ENCODE measurements at places on chromosomes 4 and X.

- ATAC-seq, result no peak
Observed at GRCh38 chr4:137955595-137955994, 286.6 kb downstream of the SLC7A11 start.

GRCh38 chr4:86380181-86380724, 20.4 kb upstream of the MAPK10 start:
- ATAC-seq, result no peak

GRCh38 chr4:85823295-85823694, 348.3 kb downstream of the ARHGAP24 start:
- no peak for ATAC-seq

DNA sequence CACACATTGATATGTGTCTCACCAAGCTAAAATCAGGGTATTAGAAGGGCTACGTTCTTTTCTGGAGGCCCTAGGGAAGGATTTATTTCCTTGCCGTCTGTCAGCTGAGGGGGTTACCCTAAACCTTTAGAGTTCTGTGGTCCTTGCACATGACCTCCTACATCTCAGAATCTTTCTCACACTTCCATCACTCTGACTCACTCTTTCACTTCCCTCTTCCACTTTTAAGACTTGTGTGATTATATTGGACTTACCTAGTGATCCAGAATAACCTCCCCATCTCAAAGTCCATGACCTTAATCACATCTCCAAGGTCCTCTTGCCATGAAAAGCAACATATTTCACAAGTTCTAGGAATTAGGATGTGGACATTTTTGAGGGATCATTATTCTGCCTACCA, 53.6 kb upstream of the FUNDC1 start:
- ATAC-seq, result no peak

DNA sequence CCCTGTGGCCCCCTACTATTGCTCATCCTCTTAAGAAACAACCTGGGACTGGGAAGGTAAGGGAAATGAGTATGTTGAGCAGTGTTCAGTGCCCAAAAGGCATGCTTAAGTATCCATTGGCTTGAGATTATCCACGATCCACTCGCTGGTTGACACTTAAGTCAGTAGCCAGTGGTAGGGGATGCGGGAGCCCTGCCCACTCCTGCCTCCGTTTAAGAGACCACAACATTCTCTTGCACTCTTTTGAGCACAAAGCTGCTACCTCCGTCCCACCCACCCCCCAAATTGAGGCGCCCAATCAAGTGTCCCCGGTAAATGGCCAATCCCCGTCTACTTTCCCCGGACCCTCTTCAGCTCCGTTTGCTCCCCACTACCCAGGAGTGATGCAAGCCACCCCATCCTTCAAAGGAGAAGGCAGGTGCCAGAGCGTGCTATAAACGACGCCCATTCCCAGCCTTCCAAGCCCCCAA, 25.0 kb downstream of the UTP14A start:
- ATAC-seq, result no peak

GRCh38 chr4:141771889-141772830, 135.8 kb downstream of the IL15 start:
- no peak for ATAC-seq

GRCh38 chr4:113678641-113679040, 82.9 kb downstream of the CAMK2D start:
- ATAC-seq, result no peak

- no peak for ATAC-seq
Observed at GRCh38 chr4:27638163-27638915, 777.7 kb downstream of the STIM2 start.

DNA sequence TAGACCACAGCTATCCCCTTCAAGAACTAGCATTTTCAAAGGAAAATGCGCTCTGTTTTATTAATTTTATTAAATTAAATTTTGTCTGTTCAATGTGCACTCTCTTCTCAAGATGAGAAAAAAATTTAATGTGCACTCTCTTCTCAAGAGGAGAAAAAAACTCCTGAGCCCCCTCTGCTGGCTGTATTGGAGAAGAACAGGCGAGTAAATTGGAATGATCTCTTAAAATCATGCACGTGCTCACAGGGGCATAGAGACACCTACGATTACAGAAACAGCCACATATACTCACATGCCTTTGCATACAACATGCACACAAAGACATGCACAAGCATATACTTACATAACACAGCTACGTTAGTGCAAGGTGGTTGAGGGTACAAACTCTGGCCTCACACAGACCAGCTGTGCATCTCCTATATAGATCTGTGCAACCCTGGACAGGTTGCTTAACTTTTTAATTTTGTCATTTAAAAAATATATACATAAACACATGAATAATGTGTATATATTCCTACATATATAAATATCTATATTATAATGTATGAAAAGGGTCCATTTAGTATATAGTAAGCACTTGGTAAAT, 176.2 kb upstream of the CXorf66 start:
- ATAC-seq, result no peak

DNA sequence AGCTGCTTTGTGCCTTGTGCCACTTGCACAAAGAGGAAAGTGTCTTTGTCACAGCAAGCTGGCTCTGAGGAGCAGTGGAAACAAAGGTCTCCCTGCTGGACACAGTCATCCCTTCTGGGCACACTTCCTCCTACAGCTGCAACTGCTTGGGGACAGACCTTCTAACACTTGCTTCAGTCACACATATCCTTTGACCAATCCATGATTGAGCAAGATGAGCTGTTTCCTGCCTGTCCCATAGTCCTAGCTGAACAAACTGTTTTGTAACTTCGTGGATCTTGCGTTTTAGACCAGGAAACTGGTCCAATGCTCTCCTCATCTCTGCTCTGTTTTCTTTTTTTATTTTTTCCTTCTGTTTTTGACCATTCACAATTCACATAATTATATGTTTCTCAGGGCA, 98.5 kb downstream of the RRAGB start:
- no peak for ATAC-seq

DNA sequence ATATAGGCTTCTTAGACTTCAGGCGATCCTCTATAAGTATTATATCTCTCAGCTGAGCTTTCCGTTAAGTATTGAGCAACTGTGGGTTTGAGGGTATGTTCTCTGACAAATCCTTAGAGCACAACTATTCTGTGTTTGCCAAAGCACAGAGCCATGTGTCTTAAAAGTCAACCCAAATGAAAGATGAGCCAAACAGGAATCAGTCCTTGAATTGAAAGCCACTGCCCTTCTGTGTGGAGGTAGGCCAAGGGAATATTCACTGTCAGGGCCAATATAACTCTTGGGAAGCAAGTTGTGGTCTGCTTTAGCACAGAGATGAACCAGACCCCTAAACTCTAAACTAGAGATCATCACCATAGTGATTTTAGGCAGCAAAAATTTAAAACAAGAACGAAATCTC, 164.0 kb downstream of the STAG2 start:
- ATAC-seq, result no peak

DNA sequence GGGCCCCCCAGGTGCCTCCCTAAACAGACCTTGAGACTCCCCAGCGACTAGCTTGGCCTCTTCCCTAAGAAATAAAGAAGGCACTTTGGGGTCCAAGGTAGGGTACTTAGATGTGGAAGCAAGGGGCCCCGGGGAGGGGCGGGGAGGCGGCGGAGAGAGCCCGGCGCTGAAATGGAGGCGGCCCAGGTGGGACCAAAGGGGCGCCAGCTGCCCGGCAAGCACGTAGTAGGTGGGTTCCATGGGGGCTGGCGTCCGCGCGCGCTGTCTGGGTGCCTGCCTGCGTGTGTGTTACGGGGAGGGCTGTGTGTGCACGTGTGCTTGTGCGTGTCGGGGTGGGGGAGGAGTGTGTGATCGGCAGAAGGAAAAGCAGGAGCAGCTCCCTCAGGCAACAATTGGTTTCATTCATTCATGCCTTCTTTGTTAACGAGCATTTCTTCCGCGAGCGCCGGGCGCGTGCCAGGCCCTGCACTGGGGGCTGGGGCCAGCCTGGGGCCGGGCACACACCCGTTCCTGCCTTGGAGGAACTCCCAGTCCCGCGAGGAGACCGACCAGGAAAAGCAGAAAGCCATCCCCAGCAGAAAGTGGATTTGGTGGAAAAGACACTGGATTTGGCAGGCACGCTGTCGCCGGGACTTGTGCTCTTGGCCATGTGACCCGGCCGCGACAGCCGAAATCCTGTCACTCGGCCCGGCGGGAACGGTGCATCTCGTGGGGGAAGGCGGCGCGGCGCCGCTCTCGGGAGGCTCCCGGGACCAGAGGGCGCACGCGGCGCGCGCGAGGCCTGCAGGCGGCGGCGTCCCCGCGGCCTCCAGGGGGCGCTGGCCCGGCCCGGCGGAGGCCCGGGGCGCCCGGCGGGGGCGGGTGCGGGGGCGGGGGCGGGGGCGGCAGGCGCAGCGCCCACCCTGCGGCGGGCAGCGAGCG, 3.3 kb upstream of the DUSP9 start:
- no peak for ATAC-seq

DNA sequence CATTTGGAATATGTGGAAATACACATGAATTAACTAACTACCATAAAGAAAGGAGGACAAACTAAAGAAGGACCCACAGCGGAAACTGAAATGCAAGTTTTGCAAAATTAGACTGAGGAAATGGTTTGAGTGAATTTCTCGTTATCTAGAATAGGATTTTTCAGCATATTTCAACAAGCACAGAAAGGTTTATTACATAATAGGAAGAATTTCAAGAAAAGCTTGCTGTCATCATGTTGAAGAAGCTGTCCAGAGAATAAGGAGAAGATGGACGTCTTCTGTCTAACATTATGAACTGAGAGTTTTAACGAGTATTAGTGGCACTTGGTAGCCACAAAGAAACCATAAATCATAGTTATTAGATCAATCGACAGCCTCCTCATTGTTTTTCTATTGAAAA, 45.0 kb downstream of the TEC start:
- no peak for ATAC-seq

- no peak for ATAC-seq
Observed at GRCh38 chr4:182093431-182093831, 149.8 kb upstream of the TENM3 start.

- no peak for ATAC-seq
Observed at GRCh38 chrX:119266364-119266995, 30.4 kb downstream of the PGRMC1 start.

DNA sequence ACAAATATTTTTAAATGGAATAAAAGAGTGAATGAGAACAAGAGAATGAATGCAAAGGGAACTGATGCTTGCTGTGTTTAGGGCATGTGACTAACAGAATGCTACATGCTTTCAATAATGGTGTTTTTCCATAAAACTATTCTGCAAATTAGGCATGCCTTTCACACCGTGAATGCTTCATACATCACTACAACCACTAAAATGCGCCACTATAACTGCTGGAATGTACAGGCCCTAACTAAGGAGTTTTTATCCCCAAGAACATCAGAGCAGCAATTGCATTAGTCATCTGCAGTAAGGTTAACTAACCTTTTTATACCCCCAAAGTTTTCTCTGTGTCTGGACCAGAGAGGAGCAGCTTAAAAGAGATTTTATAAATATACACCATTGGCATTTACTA, 190.4 kb downstream of the ARAP2 start:
- no peak for ATAC-seq

DNA sequence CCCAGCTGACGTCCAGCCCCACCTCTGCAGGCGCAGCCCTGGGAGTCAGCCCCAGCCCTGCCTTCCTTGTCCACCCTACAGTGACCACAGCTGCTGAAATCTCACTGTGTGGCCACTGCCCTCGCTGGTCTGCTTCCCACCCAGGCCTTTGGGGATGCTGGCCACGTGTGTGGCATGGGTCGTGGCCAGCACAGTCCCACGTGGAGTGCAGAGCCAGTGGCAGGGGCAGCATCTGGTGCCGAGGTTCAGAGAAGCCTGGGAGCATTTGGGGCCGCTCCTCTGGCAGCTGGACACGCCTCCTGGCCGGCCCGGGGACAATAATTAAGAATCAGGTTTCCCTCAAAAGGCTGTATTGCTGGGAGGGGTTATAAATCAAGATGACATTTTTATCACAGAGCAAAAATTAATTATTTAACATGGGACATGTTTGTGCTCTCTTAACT, 92.1 kb downstream of the HMX1 start:
- ATAC-seq, result no peak

DNA sequence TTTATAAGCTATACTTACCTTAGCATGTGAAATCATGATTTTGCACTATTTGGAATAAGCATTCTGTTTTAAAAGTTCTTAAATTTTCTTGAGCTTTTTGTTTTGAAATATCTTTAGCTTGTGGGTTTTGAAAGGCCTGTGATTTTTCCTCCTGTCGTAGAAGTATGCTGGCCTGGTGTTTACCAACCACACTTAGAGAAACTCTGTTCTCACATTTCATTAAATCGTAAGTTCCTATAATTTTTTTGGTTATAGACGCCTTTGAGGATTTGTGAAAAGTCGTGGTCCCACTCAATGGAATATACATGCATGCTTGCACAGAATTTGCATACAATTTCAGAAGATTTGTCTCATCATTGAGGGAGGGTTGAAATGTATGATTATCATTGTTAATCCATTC, 63.6 kb downstream of the PDLIM5 start:
- ATAC-seq, result no peak

DNA sequence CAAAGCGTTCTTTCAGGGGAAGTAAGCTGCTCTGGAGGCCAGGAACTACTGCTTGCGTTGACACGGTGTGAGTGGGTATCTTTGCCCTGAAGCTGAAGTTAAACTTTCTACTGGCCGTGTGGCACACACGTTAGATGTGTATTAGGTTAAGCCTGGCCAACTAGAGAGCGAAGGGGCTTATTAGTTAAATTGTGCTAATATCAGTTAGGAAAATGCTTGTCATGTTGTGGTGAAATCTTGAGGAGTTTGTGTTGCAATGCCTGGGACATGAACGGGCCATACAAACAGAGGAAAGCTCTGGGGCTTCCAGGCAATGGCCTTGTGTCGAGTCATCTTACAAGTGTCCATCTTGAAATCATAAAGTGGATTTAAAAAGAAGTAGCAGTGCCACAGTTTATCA, 62.6 kb downstream of the NSUN7 start:
- ATAC-seq, result no peak

GRCh38 chr4:53935780-53936179, 128.6 kb downstream of the CHIC2 start:
- ATAC-seq, result no peak

DNA sequence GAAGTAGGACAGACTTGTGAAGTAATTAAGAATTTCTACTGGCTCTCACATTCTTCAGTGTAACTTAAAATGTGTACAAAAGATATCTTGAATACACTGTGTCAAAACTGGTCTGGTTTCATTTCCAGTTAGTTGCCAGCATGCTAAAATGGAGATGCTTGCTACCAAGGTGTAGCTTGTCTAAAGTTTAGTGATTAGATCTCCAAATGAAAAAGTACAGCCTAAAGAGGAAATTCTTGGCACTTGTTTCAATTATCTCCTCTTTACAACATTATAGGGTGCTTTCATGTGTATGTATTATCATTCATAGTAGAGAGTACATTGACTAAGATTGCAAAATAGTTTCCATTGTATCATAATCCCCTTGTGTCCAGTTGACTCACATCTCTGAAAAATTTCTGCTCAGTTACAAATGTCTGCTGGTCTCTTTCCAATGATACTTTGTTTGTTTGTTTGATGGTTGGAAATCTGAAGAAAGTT, 97.3 kb upstream of the SPRY1 start:
- ATAC-seq, result no peak

- ATAC-seq, result no peak
Observed at GRCh38 chr4:15402974-15403373, 24.9 kb upstream of the C1QTNF7 start.

DNA sequence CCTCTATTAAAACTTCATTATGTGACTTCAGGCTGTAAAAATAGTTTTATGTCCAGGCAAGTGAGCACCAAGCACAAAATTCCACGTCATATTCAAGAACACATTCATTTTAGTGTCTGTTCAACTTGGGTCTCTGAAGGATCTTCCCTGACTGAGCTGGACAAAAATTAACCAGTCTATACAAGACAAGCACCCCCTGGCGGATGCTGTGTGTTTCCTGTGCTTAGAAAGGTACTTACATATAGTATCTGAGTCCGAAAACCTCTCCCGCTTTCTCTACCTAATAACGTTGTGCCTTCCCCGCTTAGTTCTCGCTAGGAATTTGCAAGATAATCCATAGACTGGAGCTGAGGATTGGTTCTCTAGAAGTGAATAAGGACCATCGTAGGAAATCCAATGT, 2214.5 kb upstream of the TENM3 start:
- ATAC-seq, result no peak

Data from activated CD4-positive, CD25-positive, alpha-beta regulatory T cell treated with anti-CD3 and anti-CD28 coated beads, Interleukin-2, amount 50 U/mL, for 24 hours (primary cell).